ENCODE measurements at places on chromosomes 2 and 18. TPM values are rescaled to one million over a fixed set of nuclear protein-coding genes. Genes with fewer than 3 reads are reported as not detected.

GRCh38 chr18:79571211-79572092 lies 108.2 kb upstream of the CTDP1 start:
- DNase-seq: no peak

- DNase-seq: peak; percentile 72
These were observed 65.3 kb downstream of the STAT1 start for GRCh38 chr2:190948671-190949070.

DNA sequence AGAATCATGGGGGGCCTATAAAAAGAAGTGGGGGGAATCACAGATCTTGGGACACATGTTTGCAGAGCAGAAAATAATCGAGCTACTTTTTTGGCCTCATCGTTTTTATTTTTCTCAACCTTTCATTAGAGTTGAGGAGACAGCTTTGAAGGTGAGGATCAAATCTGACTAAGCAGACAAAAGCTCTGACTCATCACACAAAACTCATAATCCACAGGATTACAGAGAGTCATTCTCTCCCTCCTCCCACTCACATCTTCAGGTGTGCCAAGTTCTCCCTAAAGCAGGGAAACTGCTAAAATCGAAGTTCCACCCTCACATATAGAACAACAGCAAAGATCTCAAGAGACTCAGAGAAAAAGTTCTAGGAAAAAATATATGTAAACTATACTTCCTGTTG lies 15.6 kb downstream of the BAZ2B start:
- DNase-seq: peak; percentile 92

GRCh38 chr2:113073325-113073834 lies 5.6 kb downstream of the IL1F10 start:
- no peak for DNase-seq

- DNase-seq: no peak
These were observed 270.1 kb downstream of the RDH14 start for GRCh38 chr2:18290386-18290785.

- DNase-seq: no peak
These were observed 44.5 kb downstream of the METTL8 start for GRCh38 chr2:171389325-171389724.

- no peak for DNase-seq
These were observed 39.3 kb upstream of the C1GALT1C1L start for GRCh38 chr2:43715300-43716098.

- no peak for DNase-seq
These were observed at the start of gene CDK15 for GRCh38 chr2:201806442-201807170. Gene CDK15, plus strand, starts transcription at chr2:201806537. Its CDS starts 128 bp downstream, at chr2:201806665.

DNA sequence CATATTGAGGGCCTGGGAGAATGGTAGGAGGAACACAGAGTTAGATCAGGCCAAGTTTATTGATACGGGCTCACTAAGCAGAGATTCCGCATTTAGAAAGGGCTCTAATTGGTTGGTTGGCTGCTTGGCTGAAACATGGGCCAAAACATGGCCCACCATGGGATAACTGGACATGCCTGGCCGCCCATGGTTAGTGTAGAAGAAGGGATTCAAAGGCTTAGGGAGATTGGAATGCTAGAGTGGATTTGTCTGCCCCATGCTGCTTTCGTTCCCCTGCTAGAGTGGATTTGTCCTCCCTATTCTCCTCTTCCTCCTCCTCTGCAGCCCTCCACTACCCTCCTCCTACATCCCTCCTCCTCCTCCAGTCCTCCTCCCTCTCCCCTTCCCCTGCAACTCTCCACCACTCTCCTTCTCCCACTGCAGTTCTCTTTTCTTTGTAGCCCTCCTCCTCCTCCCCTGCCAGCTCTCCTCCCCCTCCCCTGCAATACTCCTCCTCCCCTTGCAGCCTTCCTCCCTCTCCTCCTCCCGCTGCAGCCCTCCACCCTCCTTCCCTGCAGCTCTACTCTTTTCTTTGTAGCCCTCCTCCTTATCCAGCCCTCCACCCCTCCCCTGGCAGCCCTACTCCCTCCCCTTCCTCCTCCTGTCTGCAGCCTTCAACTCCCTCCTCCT lies 17.2 kb downstream of the BOK start:
- DNase-seq: no peak

GRCh38 chr18:11322716-11323115 lies 173.3 kb upstream of the PIEZO2 start:
- DNase-seq: no peak

DNA sequence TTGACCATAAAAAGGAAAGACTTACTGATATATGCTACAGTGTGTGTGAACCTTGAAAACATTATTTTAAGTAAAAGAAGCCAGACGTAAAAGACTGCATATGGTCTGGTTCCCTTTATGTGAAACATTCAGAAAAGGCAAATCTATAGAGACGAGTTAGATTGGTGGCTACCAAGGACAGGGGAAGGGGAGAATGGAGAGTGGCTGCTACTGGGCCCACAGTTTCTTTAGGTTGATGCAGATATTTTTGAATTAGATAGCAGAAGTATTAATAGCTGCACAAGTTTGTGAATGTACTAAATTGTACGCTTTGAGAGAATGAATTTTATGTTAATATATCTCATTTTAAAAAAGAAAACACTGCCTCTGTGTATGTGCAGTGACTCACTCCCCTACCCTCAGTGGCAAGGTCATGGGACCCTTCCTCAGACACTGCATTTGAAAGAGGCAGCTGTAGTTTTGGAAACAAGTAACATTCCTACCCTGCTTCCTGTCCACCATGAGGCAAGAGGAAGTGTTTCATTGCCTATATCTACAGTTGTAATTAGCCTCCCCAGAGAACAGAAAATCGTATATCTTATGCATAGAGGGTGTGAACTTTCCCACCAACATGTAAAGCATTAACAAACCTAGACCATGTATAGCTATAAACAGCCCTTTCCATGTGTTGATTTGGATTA lies 29.8 kb upstream of the ARMC9 start:
- no peak for DNase-seq

DNA sequence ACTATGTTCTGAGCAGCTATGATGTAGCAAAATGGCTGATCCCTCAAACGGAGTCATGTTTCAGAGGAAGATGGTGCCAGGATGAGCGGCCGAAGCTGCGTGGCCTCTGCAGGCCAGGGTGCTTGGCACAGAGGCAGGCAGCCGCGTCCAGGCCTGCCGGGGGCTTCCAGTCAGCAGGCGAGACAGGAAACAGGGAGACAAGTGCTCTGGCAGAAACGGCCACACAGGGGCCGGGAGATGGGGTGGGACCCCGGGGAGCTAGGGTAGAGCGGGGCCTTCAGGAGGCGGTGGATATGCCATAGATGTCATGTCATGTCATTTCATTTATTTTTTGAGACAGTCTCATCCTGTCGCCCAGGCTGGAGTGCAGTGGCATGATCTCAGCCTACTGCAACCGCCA lies 50.7 kb downstream of the EIPR1 start:
- no peak for DNase-seq

DNA sequence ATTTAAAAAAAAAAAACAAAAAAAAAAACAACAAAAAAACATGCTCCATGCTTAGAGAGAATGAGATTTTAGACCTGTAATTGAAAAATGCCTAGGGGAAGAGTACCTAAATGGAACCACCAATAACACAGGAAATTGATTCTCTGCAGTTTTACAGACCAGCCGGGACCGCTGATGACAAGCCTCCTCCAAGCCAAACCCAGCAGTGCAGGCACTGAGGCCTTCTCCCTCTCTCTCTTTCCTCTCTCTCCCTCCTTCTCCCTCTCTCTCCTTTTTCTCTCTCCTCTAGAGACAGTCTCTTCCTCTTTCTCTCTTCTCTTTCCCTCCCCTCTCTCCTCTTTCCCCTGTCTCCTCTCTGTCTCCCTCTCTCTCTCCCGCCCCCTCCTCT lies 228.8 kb upstream of the COPS8 start:
- no peak for DNase-seq

- DNase-seq: no peak
These were observed 776.6 kb upstream of the NXPH2 start for GRCh38 chr2:139556789-139557188.

- no peak for DNase-seq
These were observed 56.9 kb upstream of the SPRED2 start for GRCh38 chr2:65489269-65489668.

DNA sequence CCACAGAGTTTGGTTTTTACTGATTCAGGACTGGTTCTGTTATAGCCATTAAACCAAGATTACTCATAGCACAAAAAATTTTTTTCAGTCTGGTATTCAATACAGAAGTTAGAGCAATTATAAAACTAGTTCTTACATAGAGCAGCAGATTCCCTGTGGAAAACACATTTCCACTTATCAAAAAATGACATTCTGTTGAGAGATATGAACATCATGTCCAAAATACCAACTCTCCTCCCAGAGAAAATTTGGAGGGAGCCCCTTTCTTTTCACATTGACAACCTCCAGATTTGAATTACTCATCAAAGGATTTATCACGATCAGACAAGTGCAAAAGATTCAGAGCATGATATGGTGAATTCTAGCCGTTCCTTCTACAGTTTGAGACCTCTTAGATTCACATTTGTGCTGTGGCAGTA lies 126.8 kb upstream of the SERPINE2 start:
- peak; percentile 33 for DNase-seq

DNA sequence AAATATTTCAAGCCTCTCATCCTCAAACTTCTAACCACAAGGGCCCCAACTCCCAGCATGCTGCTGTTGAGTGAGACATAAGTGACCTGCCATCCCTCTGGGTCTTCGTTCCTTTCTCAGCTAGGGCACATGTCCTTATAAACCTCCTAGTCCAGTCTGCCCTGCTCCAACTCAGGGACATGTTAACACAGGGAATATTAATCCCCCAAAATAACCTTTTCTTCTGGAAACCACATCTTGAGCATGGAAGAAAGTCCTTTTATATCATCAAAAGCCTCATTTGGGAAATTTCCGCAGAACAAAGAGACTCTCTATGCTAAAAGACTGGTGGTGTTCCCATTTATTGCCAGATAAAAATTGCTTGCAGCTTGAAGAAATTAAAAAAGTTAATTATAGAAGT lies 14.4 kb downstream of the TNP1 start:
- no peak for DNase-seq

DNA sequence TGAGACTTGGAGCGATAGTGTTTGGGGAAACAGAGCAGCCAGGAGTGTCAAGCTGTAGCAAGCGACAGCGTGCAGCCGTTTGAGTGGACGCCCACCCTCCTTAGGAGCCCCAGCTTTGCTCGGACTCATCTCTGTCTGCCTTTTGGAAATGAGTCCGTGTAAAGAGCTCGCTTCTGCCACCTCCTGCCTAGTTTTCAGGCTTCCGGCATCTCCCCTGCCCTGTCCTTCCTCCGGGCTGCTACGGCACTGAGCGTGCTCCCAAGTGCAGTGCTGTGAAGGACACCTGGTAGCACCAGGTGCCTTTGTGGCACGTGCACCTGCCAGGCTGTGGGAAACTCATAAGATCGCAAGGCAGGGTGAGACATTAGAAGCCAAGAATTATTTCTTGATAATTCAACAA lies 117.1 kb downstream of the RNF144A start:
- peak; percentile 31 for DNase-seq

DNA sequence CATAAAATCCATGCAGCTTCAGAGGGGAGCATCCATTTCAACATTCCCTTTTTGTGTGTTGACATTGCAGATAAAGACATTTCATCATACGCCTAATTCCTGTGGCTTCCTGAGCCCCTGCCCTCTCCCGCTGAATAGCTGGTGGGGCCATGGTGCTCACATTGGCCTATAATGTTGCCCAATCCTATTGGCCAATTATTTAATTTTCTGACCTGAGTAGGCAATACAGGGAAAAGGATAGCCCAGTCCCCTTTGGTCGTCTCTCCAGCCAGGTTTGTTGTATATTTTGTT lies 163.8 kb upstream of the MYCN start:
- no peak for DNase-seq

DNA sequence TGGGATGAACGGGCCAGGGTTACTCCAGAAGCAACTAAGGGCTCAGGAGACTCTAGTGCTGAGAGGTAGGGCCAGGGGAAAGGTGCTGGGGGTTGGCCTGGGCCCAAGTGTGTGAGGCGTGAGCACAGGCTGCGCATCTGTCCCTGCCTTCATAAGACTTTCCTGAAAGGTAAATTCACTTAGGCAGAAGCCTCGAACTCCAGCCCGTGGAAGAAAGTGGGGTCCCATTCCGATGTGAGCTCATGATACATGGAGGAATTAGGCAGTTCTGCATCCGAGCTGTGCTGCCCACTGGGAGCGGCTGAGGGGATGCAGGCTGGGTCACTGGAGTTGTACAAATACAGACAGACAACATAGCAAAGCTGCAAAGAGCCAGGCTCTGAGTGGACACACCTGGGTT lies 16.2 kb downstream of the PARD6G start:
- no peak for DNase-seq

DNA sequence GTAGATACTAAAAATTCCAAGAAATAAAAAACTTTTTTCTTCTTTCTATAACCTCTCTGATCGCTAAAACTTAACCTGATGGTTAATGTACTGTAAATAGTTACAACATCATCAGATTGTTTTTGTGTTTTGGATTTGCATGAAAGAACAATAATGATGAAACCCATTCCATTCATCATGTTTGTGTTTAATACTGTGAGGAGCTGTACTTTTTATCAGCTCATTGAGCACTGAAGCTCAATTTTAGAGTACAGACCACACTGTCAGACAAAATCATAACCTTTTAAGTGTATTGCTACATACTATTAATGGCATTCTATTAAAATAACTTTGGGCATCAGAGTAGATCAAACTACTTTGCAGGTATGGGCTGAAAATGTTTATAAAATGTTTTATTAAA lies 14.8 kb upstream of the BBS5 start:
- DNase-seq: no peak

DNA sequence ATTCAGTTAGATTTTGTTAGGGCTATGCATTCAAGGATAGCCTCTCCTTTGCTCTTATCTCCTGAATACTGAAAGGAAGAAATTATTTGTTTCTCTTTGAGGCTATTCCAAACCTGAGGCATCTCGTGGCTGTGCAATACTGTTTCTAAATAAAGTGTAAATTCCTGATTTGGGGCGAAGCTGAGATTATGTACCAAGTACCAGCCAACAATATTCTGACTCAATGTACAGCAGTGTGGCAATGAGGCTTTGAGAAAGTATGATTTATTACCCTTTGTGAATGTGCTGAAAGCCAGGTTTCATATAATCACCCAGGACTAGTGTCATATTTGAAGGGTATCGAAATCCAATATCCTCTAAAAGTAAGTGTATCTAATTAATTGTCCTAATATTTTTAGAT lies 113.5 kb downstream of the MEIS1 start:
- no peak for DNase-seq

- DNase-seq: peak; percentile 50
These were observed 4.3 kb downstream of the SEPTIN10 start for GRCh38 chr2:109609352-109610024.

DNA sequence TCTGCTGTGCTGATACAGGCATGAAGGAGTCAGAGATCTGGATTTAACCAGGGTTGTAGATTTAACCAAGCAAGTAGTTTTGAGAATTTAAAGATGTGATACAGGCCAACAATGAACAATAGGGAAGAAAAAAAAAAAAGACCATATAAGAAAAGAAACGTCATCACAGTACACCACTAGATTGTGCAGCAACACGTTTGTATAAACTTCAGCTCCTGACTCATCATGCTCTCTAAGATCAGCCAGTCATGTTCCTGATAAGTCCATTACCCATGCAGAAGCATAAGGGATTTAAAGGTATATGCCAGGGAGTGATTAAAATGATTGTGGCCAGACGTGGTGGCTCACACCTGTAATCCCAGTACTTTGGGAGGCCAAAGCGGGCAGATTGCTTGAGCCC lies 22.3 kb upstream of the ERICH2 start:
- DNase-seq: peak; percentile 76

MALL gene
- 136 TPM for total RNA-seq

ECEL1 gene
- not detected for total RNA-seq

TMEM198 gene
- 1.1 TPM for total RNA-seq

HOXD11 gene
- not detected for total RNA-seq

NT5DC4 gene
- not detected for total RNA-seq

SDC1 gene
- total RNA-seq: 362 TPM

GRB14 gene
- 0.63 TPM for total RNA-seq

NLRC4 gene
- total RNA-seq: not detected

CHAC2 gene
- 16.0 TPM for total RNA-seq

DSEL gene
- 19.0 TPM for total RNA-seq

PID1 gene
- 0.84 TPM for total RNA-seq

ZC3H6 gene
- 1.3 TPM for total RNA-seq
